ENCODE measurements at places on chromosomes 11 and 22. TPM values are rescaled to one million over a fixed set of nuclear protein-coding genes. Genes with fewer than 3 reads are reported as not detected.

DNA sequence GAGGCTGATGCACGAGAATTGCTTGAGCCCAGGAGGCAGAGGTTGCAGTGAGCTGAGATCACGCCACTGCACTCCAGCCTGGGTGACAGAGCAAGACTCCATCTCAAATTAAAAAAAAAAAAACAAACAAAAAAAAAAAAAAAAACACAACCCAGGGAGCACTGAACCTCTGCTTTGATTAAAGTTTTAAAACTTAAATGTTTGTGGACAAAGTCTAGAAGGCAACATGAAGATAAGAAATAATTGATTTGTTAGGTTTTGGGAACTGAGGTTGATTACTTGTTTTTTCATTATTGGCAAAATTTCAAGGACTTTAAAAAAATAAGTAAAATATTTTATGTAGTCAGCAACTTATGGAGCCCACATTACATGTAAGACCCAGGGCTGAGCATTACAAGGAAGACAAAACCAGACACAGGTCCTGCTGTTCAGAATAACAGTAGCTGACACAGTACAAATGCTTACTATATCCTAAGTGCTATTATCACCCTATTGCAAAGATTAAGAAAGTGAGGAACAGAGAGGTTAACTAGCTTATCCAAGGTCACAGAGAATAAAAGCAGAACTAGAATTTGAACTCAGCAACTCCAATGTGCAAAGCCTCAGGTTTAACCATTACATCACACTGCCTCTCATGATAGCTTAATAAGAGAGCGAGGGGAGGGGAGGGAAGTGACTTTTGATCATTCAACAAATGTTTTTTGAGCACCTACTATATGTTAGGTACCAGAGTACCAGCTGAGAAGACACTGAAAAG is 2.3 kb upstream of the CRY2 start:
- DNase-seq: no peak

DNA sequence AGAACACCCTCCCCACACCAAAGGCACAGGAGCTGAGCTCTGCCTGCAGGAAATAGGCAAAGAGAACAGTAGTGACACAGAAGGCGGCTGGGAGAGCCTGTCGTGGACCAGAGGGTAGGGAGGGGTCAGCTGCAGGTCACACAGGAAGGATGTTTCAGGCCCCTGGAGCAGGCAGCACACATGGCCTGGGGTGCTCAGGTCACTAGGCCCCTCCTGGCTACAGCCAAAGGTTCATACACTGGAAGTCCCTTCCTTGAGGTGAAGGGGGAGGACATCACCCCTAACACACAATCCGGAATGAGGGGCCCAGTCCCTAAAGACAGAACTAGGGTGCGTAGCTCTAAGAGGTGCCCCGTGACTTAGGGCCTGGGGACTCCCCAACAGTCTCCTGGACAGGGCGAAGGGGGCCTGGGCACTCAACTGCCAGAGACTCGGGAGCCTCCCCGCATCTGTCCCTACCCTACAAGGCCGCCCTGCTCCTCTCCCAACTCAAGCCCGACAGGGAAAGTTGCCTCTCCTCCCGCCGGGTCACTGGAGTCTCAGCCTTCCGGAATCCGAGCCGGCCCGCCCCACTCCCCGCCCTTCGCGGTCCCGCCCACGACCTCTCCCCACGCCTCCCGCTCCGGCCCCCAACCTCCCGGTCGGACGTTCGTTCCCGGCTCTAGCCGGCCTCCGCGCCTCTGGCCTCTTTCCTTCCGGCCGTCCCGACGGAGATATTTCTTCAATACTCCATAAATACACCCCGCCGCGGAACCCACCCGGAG is at the start of gene CYB5R2:
TSS of gene CYB5R2 (minus strand) at position 541 of the 764 bp plus-strand sequence. CDS start 675 bp downstream, outside the sequence.
- no peak for DNase-seq

- no peak for DNase-seq
Measured at GRCh38 chr11:28592141-28592540, 484.0 kb downstream of the METTL15 start.

DNA sequence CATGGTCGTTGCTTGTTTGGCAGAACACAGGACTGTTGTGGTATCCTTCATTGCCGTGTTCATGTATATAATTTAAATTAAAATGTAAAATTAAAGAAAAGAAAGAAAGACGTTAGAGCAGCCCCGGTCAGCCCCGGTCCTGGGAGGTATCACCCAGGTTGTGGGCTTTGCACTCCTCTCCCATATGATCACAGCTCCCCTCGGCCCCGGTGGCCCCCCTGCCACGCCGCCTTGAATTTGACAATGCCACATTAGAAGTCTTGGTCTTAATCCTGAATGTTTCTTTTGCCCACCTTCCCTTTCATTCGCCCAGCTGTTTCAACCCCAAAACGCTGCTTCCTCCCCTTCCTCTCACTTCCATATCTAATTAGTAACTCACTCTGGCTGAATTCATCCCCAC is 11.4 kb downstream of the APOBEC3A start:
- DNase-seq: no peak

DNA sequence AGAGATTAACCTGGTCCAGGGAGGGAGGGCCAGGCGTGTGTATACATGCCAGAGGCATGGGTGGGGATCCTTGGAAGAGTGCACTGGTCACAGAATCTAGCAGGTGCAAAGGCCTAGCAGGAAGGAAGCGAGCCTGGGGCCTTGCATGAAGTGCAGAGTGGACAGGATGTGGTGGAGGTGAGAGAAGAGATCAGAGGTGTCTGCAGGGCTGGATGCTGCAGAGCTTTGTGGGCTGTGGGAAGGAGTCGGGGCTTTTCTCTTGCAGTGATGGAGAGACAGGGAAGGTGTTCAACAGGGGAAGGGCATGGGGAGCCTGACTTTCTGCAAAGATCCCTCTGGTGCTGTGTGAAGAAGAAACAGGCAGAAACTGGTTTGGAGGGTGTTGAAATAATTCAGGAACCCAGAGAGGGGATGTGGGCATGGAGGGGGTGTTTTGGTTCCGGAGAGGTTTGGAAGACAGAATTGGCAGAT is 2.5 kb upstream of the TPST2 start:
- DNase-seq: peak; percentile 83

- no peak for DNase-seq
Measured at GRCh38 chr11:8608652-8609051, 14.6 kb upstream of the STK33 start.

DNA sequence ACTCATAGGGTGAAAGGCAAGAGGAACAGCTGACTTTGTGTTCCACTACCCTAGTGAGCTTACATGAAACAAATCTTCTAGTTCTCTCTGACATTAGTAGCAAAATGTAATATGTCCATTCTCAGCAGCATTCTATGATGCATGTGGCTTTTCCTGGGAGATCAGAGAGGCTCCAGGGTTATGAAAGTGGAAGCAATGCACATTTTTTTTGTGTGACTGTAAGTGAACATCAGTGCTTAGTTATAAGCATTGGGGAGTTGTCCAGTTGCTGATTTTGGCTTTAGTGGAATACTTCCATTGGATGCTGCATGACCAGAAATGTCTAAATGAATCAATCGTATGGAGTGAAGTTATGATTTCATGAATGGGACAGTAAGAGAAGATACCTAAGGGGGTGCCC is 255.9 kb downstream of the FAT3 start:
- no peak for DNase-seq

DNA sequence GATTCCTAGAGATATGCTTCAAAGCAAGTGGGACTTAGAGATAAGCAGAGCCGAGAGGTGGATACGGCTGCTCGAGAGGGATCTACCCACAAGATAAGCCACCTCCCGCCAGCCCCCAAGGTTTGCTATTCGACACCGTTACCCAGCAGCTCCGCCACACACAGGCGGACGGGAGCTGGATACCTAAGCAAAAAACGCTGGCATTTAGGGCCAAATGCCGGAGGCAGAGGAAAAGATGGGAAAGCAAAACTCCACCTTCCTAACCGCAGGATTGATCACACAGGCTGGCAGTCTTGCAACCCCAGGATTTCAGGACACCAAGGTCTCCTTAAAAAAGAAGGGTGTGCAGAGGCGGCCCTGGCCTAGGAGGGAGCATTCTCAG is 709 bp downstream of the FTH1 start:
- DNase-seq: no peak

GRCh38 chr22:26658671-26659478 is 1.5 kb downstream of the MIAT start:
- DNase-seq: peak; percentile 48

- DNase-seq: no peak
Measured at GRCh38 chr22:33519974-33520903, 400.0 kb downstream of the LARGE1 start.

- DNase-seq: no peak
Measured at GRCh38 chr22:44578110-44578457, 80.1 kb upstream of the RTL6 start.

- DNase-seq: no peak
Measured at GRCh38 chr22:45496451-45496941, 6.2 kb upstream of the FBLN1 start.

DNA sequence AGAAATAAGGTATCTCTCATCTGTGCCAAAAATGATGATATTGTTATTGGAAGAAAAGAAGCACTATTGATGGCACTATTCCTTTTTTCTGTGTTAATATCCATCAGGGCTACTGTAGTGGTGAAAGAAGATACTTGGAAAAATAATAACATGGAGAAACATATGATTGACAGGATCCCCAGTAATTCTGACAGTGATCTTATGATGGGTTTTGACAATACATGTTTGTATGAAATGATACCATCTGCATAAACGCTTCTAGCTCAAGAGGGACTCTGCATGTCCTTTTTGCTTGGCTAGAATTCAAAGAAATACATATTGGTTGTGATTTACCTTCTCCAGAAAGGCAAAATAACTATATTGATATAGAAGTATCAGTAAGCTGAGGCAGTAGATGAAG is 178.1 kb downstream of the GUCY1A2 start:
- no peak for DNase-seq

DNA sequence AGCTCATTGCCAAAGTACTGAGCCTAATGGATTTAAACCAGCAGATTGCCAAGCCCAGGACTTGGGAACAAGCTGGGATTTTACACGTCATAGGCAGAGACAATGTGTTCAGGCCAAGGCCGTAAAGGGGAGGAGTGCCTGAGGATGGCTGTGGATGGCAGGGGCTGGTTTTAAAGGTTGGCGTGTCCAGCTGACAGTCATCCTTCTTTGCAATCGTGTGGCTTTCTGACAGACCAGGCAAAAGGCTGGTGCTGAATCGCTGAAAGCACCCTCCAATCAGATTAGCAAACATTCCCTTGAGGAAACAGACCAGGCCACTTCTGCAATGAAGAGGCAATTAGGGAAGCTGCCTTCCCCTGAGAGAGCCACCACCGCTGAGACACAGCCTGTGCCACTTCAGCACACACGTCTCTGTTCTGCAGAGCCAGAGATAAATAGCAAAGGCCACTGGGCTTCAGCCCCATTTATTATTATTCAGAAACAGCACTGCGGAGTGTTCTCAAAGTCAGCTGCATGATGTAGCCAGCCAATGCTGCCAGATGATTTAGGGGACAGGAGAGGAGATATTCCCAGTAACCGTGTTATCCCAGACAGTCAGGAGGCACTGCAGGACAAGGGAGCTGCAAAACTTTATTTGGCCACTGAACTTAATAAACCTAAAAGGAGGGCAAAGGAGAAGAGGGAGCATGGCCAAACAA is 54.2 kb upstream of the CSNK2A3 start:
- DNase-seq: no peak

DNA sequence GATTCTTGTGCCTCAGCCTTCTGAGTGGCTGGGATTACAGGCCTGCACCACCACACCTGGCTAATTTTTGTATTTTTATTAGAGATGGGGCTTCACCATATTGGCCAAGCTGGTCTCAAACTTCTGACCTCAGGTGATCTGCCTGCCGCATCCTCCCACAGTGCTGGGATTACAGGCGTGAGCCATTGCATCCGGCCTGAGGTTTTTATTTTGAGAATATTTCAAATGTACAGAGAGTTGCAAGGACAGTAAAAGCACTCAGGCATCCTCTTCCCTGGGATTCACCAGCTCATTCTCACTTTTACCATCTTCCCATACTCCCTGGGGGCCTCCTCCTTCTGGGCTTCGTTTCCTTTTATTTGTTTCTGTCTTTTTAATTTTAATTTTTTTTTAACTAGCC is 12.1 kb downstream of the MED15 start:
- no peak for DNase-seq

GRCh38 chr11:2741006-2741376 is 41.2 kb upstream of the KCNQ1OT1 start:
- no peak for DNase-seq

- DNase-seq: no peak
Measured at GRCh38 chr11:79082907-79083306, 357.9 kb downstream of the TENM4 start.

GRCh38 chr22:46803936-46804335 is 41.5 kb downstream of the TBC1D22A start:
- DNase-seq: no peak

DNA sequence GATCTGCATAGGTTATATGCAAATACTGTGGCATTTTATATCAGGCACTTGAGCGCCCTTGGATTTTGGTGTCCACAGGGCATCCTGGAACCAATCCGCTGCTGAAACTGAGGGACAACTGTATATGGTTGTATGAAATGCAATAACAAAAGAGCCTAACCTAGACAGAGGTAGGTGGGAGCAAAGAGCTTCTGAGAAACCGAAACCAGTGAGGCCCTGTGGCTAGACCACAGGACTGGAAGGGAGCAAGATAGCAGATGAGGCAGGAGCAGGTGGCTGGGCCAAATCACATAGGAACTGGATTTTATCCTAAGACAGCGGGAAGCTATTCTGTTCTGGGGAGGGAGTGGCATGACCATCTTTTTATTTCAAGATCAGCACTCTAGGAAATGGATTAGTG is 30.1 kb downstream of the RCN1 start:
- peak; percentile 3 for DNase-seq

DNA sequence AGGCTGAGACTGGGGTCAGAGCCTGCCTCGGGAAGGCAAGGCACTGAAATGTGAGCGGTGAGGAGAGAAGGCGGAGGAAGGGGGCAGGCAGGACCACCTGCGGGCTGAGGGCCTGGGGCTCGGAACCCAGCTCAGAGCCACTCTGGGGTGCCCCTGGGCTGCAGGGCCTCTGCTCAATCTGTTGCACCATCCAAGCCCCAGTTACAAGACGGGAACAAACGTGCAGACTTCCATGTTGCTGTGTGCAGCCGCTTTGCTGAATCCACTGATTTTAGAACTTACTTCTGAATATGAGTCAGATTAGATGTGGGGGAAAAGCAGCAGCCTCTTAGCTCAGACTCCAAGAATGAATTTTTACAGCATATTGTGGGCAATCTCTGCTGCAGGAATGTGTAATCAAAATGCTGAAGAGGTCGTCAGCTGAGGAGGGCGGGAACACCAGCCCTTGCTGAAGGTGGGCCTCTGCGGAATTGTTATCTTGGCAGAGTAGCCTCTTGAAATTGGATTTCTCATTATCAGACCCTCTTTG is 21.6 kb downstream of the PARVG start:
- no peak for DNase-seq

- DNase-seq: no peak
Measured at GRCh38 chr11:57278721-57279095, 41.7 kb upstream of the APLNR start.

The FIBIN gene
- not detected for total RNA-seq

The KRTAP5-1 gene
- not detected for total RNA-seq

The POU2AF2 gene
- total RNA-seq: not detected

The TRIM3 gene
- total RNA-seq: 16.4 TPM

The OR4C3 gene
- total RNA-seq: not detected

The C1QTNF5 gene
- not detected for total RNA-seq

Data from CD4-positive, CD25-positive, alpha-beta regulatory T cell (primary cell).